ENCODE measurements at places on chromosomes 7 and 10.

DNA sequence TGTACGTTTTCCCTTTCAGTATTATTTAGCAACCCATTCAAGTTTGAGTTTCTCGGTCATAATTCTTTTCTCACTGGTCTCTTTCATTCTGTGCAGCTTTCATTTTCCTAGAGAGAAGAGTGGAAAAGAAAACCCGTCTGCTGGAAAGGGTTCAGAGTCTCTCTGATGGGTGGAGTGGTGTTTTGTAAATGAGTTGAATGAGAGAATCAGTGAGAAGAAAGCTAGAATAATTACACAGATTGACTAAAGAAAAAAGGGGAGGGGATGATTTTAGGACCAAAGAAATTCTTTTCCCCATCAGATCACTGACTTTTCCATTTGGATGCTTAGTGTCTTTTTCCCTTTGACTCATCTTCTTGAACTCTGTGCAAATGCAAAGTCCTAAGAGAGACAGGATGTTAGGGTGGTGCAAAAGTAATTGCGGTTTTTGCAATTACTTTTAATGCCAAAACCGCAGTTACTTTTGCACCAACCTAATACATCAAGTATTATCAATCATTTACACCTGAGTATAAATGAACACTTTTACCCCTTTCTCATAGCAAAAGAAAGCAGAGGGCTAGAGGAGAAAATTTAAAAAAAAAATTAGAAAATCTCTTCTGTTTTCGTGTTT, 242.1 kb upstream of the SP4 start:
- DNase-seq: no peak

- no peak for DNase-seq
These were observed 574.9 kb downstream of the GLRX3 start for GRCh38 chr10:130711072-130711471.

DNA sequence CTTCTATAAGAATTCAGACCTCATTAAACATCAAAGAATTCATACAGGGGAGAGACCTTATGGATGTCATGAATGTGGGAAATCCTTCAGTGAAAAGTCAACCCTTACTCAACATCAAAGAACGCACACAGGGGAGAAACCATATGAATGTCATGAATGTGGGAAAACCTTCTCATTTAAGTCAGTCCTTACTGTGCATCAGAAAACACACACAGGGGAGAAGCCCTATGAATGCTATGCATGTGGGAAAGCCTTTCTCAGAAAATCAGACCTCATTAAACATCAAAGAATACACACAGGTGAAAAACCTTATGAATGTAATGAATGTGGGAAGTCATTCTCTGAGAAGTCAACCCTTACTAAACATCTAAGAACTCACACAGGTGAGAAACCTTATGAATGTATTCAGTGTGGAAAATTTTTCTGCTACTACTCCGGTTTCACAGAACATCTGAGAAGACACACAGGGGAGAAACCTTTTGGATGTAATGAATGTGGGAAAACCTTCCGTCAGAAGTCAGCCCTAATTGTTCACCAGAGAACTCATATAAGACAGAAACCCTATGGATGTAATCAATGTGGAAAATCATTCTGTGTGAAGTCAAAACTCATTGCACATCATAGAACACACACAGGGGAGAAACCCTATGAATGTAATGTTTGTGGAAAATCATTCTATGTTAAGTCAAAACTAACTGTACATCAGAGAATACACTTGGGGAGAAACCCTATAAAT, 24.1 kb downstream of the ZNF37A start:
- DNase-seq: no peak

GRCh38 chr10:7857262-7857661, 39.0 kb downstream of the TAF3 start:
- DNase-seq: no peak

DNA sequence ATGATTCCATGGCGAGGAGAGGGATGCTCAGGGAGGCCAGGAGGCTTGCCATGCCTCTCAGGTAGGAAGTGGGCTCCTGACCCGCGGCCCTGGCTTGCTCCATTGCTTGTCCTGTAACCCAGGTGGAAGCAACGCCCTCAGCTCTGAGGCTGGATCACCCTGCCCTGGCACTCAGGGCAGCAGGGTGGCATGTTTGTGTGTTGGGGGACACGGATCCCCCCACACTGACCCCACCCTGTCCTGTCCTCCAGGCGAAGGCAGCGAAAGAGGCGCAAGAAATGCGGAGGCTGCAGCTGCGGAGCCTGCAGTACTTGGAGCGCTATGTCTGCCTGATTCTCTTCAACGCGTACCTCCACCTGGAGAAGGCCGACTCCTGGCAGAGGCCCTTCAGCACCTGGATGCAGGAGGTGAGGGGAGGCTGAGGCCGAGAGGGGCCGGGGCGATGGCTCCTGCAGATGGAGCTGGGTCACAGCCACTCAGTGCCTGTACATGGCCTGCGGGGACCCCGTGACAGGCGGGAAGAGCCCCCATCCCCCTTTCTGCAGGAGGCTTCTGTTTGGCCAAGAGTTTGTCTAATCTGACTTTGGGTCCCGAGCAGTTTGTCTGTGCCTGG, 38.3 kb downstream of the PRF1 start:
- DNase-seq: no peak

GRCh38 chr7:151384776-151385625, 24.8 kb downstream of the WDR86 start:
- no peak for DNase-seq
